ENCODE measurements at places on chromosomes 13 and 19. TPM values are rescaled to one million over a fixed set of nuclear protein-coding genes. Genes with fewer than 3 reads are reported as not detected.

C3 gene
- not detected for total RNA-seq

ACOD1 gene
- not detected for total RNA-seq

FOSB gene
- 0.26 TPM for total RNA-seq

ATP4A gene
- total RNA-seq: not detected

SIGLEC5 gene
- total RNA-seq: not detected

KIR2DL4 gene
- not detected for total RNA-seq

TPTE2 gene
- 0.14 TPM for total RNA-seq

S1PR5 gene
- 1.1 TPM for total RNA-seq

RFPL4A gene
- total RNA-seq: not detected

FCGBP gene
- 1.0 TPM for total RNA-seq

GRWD1 gene
- 52.1 TPM for total RNA-seq

GGN gene
- total RNA-seq: 2.2 TPM
